ENCODE measurements at places on chromosomes 7 and 10.

- DNase-seq: peak; percentile 32
Measured at GRCh38 chr7:106460792-106461254, 176.0 kb upstream of the NAMPT start.

GRCh38 chr7:8190119-8190895, 71.7 kb downstream of the ICA1 start:
- peak; percentile 58 for DNase-seq

DNA sequence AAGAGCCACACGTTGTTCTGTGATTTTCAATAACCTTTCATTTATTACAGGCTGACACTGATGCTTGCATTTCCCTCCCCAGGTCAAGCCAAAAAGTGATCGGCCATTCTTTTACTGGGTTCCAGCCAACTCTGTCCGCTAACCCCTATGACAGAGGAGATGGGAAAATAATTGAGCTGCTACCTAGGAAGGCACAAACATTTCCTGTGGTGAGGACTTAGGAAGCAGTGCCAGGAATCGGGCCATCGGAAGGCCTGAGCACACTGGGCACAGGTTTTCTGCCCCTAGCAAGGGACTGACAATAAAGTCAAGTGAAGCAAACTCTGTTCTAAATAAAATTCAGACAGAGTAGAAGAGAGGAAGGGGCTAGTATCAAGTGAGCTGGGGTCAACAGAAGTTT, 313.0 kb upstream of the AOAH start:
- no peak for DNase-seq

DNA sequence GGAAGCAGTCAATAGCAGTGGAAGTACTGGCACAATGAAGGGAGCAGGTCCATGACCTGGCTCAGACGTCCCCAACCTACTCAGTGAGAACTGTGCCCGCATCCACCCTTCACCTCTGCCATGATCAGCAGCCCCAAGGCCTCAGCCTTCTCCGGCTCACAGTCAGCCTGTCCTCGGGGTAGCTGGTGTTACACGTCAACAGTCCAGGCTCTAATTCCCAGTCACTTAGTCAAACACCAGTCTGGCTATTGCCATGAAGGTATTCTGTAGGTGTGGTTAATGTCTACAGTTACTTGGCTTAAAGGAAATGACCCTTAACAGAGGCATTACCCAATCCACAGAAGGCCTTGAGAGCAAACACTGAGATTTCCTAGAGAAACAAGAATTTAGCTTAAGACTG, 49.1 kb downstream of the GRB10 start:
- peak; percentile 33 for DNase-seq

- DNase-seq: peak; percentile 28
Measured at GRCh38 chr7:34900891-34901513, 136.3 kb downstream of the DPY19L1 start.

DNA sequence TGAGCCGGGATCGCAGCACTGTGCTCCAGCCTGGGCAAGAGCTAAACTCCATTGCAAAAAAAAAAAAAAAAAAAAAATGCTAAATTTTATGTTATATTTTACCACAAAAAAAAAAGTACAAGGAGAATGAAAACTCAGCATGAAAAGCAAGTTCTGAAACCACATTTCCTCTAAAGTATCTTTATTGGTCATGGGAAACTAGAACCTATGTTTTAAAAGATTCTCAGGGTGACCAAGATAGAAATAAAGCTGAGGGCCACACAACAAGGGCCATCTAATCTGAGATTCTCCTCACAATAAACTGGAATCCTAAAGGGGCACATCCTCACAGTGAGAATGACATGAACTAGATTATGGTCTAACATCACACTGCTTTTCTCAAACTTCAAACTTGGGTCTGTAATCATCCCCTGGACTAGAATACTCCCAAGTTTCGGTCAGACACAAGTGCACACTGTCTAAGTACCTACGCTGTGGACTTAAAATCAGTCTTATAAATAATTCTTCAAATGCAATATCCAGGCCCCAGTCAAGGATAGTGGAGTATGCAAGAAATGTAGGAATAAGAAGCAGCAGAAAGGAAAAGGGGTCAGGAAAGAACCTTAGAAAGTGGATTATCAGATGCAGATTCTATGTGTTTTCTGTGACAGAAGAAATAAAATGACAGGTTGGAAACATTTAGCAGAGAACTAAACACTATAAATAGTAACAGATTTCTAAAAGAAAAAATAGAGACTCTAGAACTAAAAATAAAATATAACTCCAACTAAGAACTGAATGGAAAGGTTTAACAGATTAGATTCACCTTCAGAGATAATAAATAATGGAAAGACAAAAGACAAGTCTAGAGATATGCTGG, 49.9 kb downstream of the COA1 start:
- no peak for DNase-seq

DNA sequence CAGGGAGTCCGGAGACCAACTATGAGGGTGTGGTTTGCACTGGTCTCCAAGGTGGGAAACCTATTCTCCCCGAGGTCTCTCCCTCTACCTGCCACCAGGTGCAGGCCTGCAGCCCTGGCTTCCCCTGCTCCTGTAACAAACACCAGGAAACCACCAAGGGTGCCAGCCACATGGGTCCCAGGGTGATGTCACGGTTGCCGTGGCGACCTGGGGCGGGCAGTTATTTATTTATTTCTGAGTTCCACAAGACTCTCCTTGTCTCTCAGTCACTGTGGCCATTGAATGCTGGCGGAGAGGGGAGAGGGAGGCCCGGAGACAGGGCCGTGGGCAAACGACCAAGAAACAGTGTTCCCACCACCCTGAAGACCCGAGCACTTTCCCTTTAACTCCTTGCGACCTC, 27.0 kb downstream of the MMD2 start:
- DNase-seq: peak; percentile 14

GRCh38 chr10:111200505-111201186, 123.8 kb downstream of the ADRA2A start:
- DNase-seq: no peak
